ENCODE measurements at places on chromosomes 13 and 19. TPM values are rescaled to one million over a fixed set of nuclear protein-coding genes. Genes with fewer than 3 reads are reported as not detected.

Gene IL17D
- total RNA-seq = 0.07 TPM

Gene PGLYRP1
- not detected for total RNA-seq

Gene CEACAM8
- not detected for total RNA-seq

Gene MISP
- 50.0 TPM for total RNA-seq

Gene OR7A17
- total RNA-seq = not detected

Gene ZNF541
- total RNA-seq = not detected

Gene COMP
- total RNA-seq = not detected

Gene KLF1
- total RNA-seq = not detected

Gene MATK
- not detected for total RNA-seq

Gene RDH8
- total RNA-seq = not detected

Gene TMEM272
- total RNA-seq = not detected

Gene PCP2
- total RNA-seq = not detected

Gene SLC25A41
- total RNA-seq = 0.14 TPM

Gene C2CD4C
- 5.2 TPM for total RNA-seq

Gene MAG
- total RNA-seq = not detected

Gene LGALS14
- total RNA-seq = not detected

Gene CEACAM20
- not detected for total RNA-seq

Gene FCER2
- total RNA-seq = not detected

Gene KLK12
- total RNA-seq = not detected

Gene SHANK1
- total RNA-seq = 0.37 TPM

Gene SMIM44
- total RNA-seq = not detected

Gene MTUS2
- 0.03 TPM for total RNA-seq

Gene KLK15
- total RNA-seq = not detected

Gene GFY
- total RNA-seq = not detected

Gene FXYD1
- 0.35 TPM for total RNA-seq

Gene KLF5
- total RNA-seq = 85.3 TPM

Gene NXNL1
- total RNA-seq = not detected

Gene ALOX5AP
- total RNA-seq = 0.35 TPM

Gene ZNF471
- 1.4 TPM for total RNA-seq

Gene TNNT1
- 199 TPM for total RNA-seq

Gene LYPD5
- 4.0 TPM for total RNA-seq

Gene FAM124A
- total RNA-seq = 0.04 TPM

Gene RFXAP
- total RNA-seq = 1.9 TPM

Gene DLEU7
- total RNA-seq = not detected

Gene NLRP7
- total RNA-seq = not detected

Gene S1PR5
- 12.3 TPM for total RNA-seq

Gene DCT
- total RNA-seq = not detected

Gene PEG3
- total RNA-seq = 0.39 TPM

Gene SERPINE3
- not detected for total RNA-seq

Gene ZNF223
- total RNA-seq = 3.6 TPM

Gene LRG1
- total RNA-seq = 0.35 TPM

Gene ZNF83
- total RNA-seq = 24.7 TPM

Gene TYROBP
- not detected for total RNA-seq

Gene NEK5
- 0.07 TPM for total RNA-seq

Gene MTIF3
- total RNA-seq = 39.0 TPM

Gene SKA3
- total RNA-seq = 23.4 TPM

Gene ZNF665
- 1.2 TPM for total RNA-seq

Gene SUPT5H
- total RNA-seq = 85.3 TPM

Gene OR1I1
- not detected for total RNA-seq

Gene IGFL3
- 2.3 TPM for total RNA-seq

Gene STOML3
- not detected for total RNA-seq

Gene SIGLEC10
- total RNA-seq = not detected

Gene SULT2A1
- not detected for total RNA-seq

Gene ATXN8OS
- not detected for total RNA-seq

Gene CLEC4M
- total RNA-seq = not detected

Measured in foreskin keratinocyte (primary cell).